ENCODE measurements at places on chromosomes 11 and 22.
A peak's percentile ranks its signal among the peaks of the same experiment; 100 is the strongest.

DNA sequence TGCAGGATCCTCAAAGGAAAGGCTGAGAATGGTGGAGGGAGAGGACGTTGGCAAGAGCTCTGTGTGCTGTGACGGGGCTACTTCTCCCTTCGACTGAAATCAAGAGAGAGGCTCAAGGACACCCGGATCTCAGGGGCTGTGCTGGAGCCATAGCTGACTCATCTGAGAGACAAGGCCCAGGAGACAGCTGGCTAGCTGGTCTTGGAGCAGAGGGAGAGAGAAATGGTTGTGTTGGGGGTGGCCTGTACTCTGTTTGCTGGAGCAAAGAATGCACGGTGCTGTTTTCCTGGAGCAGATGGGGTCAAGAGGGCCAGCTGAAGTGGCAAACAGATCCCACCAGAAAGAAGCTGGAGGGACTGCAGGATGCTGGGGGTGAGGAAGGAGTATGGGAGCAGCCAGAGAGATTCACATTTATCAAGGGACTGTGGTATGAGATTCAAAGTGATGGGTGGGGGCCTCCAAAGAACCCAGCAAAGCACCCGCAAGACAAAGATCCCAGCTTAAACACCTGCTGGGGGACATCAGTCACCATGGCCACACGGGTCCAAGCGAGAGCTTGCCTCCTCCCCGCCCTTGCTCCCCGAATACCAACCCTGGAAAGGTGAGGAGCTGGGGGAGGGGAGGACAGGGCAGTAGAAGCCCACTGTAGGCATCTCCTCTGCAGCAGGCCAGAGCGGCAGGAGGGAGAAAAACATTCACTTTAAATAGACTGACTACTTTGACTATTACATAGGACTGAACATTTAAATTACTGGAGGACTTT is 40.8 kb downstream of the MAP6 start:
- no peak for DNase-seq

GRCh38 chr11:102390667-102391465 is 43.9 kb downstream of the BIRC2 start:
- peak; percentile 46 for DNase-seq

DNA sequence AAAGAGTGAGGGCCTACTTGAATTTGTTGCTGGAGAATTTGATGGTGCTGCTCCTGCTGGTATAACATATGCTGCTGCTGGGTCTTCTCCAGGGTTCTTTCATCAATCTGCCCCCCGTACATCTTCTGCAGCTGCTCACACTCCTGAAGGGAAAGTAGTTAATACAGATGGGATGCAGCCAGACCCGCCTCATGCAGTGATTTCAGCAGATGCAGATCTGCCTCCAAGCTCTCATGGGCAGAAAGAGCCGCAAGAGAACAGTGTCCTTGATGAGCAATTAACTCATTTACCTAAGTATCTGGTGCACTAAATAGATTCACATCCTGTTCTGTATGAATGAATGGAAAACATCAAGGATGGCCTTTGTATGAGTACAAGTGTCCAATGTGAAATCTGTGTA is 24.8 kb upstream of the APOA1 start:
- no peak for DNase-seq

GRCh38 chr11:1844221-1845094 is 5.7 kb downstream of the TNNI2 start:
- DNase-seq: no peak

- DNase-seq: no peak
Measured at GRCh38 chr11:128857341-128857740, 9.8 kb downstream of the KCNJ1 start.

- no peak for DNase-seq
Measured at GRCh38 chr11:69444381-69445130, 36.9 kb upstream of the LINC01488 start.

DNA sequence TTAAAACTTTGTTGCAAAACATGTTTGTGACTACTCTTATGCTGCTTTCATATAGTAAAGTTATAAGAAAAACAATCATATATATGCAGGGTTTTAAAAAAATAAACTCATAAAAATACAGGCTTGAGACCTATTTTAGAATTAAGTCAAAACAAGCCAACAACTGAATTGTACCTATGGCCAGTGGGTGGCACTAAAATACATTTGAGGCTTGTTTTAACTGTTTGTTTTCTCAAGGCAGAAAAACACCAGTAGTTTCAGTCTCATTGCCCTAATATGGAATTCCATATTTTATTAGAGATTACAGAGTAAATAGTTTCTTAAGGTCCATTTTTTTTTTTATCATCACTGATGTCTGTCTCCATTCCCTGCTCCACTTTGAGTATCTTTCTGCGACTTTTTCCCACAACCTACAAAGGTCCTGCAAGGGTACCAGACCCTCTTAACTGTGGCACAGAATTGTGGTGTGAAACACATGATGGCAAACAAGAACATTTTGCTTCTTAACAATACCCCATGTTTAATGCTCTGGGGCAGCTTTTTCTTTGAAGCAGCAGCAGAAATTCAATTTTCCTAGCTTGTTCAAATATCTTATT is 8.5 kb upstream of the CCDC89 start:
- DNase-seq: peak; percentile 26

DNA sequence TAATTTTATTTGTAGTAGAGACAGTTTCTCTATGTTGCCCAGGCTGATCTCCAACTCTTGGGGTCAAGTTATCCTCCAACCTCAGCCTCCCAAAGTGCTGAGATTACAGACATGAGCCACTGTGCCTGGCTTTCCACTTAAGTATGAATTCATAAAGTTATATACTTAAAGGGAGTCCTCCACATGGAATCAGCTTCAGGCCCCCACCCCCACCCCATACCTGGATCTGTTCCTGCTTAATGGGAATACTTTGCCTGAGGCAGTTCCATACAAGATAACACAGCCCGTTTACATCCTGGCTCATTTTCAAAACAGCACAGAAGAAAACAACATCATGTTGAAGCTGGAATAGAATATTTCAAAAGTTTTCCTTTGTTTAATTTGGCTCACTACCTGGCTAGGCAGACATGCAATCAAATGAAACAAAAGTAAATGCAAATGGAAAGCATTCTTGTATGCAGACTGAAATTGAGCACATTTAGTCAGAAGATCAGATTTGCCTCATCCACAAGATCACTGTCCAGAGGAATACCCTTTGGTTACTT is 82.4 kb downstream of the FAT3 start:
- no peak for DNase-seq

DNA sequence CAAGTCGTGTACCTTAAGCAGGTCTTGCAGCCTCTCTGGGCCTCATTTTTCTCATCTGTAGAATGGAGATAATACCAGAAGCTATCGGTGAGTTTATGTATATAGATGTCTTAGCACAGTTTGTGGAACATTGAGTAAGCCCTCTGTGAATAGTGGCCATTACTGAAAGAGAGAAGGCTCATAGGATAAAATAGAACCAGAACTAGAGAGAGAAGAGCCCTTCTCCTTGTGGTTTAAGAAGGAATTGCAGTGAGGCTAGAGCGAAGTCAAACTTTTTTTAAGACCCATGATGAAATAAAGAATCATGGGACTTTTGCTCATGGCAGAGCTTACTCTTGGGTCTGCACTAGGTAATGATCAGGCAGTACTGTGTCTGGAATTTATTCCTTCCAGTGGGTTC is 137.1 kb downstream of the TRIM44 start:
- DNase-seq: no peak

- no peak for DNase-seq
Measured at GRCh38 chr22:39634530-39635405, 64.2 kb downstream of the CACNA1I start.

GRCh38 chr11:16204261-16204660 is 152.1 kb downstream of the SOX6 start:
- no peak for DNase-seq

DNA sequence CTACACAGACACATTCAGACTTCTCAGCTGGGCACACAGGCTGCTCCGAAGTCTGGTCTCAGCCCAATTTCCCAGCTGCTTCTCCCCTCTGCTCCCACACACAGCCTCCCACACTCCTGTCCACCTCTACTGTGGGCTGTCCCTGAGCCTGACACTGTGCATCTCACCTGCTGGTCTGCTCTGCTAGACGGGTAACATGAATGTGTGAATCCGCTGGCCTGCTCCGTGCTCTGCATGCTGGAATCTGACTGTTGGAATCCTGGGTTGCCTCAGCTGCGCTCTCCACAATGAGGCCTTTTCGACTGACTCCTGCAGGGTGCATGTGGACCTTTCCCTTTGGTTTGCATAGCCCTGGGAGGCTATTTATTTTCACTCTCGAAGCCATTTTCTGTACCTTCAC is 489.5 kb upstream of the B3GAT1 start:
- no peak for DNase-seq

- DNase-seq: no peak
Measured at GRCh38 chr11:1300569-1301187, 8.8 kb downstream of the TOLLIP start.

DNA sequence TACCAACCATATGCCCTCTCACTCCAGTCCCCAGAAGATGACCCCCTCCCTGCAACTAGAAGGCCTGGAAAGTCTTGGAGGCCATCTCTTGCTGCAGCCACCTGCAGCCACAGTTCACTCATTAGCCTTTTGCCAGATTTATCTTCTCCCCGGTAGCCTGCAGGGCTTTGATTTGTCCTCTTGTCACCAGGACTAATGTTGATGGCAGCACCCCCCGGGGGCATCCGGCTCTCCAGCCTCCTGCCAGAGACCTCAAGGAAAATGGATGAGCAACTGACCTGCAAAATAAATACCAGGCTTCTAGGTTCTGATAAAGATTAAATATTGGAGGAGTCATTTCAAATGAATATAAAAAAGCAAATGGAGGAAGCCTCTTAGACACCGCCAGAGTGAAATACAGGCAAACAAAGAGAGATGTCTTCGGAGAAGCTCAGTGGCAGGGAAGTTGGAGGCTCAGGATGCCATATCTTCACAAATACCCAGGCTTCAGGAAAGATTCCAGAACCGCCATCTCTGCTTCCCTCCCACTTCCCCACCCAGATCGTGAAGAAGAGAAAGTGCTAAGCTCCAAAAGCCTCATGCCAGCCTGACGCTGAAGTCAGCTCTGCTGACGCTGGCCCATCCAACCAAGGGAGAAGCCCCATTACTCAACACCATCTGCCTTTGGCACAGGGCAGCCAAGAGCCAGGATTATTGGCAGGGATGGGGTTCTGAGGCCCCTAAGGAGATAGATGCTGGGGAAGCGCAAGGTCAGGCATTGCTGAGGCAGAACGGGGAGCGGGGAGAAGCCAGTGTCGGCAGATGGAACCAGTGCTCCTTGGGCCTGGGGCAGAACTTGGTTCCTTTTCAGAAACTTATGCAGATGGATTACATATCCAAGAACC is 362.7 kb downstream of the CADM1 start:
- DNase-seq: no peak

- DNase-seq: no peak
Measured at GRCh38 chr22:49599691-49600455, 227.8 kb downstream of the BRD1 start.

DNA sequence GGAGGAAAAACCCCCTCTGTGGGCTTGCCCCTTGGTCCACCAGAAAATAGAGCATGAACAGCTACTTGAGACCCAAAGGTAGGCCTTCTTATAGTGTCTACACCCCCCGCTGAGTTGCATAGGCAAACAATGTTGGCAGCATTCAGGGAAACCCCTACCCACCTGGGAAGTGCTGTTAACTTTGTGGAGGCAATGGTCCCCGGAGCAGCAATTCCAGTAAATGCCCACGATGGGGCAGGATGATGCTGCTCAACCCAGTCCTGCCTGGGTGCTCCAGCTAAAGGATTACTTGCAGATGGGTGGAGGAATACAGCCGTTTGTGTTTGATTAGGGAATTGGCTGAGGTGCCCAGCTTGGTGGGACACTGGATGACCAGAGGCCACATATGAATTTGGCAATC is 381.3 kb upstream of the ANO5 start:
- no peak for DNase-seq

GRCh38 chr22:22943521-22944267 is 56.1 kb downstream of the IGLL5 start:
- DNase-seq: no peak

DNA sequence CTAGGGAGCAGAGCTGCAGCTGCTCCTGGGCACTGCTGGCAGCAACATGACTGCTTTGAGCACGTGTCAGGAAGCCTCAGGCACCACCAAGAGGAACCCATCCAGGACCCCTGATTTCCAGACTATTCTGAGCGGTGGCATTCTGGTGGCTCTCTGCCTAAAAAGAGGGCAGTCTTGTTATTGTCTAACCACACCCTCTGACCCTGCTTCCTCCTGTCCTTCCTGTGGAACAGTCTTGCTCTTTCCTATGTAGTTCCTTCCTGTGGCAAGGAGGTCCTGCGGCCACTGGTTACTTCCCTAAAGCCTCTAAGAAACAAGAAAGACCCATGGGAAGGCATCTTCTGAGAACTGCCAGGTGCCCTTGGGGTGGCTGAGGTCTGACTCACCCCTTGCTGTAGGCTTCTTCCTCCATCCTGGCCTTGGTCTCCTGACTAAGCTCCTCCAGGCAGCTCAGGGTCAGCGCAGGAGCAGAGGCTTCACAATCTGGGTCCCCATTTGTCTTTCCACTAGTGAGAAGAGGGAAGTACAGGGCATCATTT is 13.1 kb upstream of the LYVE1 start:
- no peak for DNase-seq

GRCh38 chr22:38118182-38118581 is 7.7 kb upstream of the BAIAP2L2 start:
- no peak for DNase-seq

- DNase-seq: no peak
Measured at GRCh38 chr11:69870766-69871165, 51.5 kb upstream of the FGF3 start.

DNA sequence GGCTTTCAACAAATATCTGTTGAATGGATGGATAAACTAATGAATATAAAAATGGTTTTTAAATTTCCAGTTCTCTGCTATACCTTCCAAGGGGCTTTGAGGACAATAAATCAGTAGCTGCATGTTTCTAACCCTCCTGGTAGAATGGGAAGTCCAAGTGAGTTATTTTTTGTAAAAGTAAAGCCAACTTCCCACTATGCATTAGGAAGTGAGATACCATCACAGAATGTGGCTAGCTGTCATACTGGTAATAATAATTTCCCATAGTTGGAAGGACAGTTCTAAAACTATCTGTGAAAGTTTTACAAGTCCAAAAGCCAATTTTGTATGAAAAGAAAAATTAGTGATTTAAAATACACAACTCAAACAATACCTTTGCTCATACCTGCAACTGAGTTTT is 50.0 kb downstream of the TMEM123 start:
- no peak for DNase-seq

GRCh38 chr11:102837646-102838045 is 5.8 kb downstream of the MMP3 start:
- DNase-seq: no peak

- no peak for DNase-seq
Measured at GRCh38 chr11:64406221-64406946, 47.4 kb downstream of the RPS6KA4 start.

DNA sequence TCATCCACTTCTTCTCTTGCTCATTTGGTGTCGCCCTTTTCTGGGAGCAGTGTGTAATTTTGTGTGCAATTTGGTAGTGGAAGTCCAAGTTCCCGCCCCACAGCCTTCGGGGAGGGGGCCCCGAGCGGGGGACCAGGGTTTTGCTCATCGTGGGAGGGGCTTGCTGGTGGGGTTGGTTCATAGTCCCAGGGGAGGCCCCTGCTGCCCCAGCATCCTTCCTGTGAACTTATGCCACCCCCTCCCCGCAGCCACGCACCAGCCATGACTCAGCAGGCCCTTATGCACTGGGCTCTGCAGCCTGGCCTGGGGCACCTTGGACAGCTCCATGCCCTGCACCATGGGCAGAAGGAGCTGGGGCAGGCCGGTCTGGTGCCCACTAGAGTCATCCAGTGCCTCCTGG is 1183.6 kb downstream of the BRD1 start:
- no peak for DNase-seq

Measured in Jurkat, Clone E6-1 (cell line).